ENCODE measurements at places on chromosomes 13 and 19. TPM values are rescaled to one million over a fixed set of nuclear protein-coding genes. Genes with fewer than 3 reads are reported as not detected.
A peak's percentile ranks its signal among the peaks of the same experiment; 100 is the strongest.

Gene OR10H1
- not detected for total RNA-seq

Gene ZNF471
- 1.5 TPM for total RNA-seq

Gene PSG1
- not detected for total RNA-seq

Gene COL4A1
- total RNA-seq, result not detected

Gene IL17D
- 0.78 TPM for total RNA-seq

Gene ZNF729
- total RNA-seq, result not detected

GRCh38 chr19:574658-575526, 2.5 kb downstream of the BSG start:
- DNase-seq, result no peak

DNA sequence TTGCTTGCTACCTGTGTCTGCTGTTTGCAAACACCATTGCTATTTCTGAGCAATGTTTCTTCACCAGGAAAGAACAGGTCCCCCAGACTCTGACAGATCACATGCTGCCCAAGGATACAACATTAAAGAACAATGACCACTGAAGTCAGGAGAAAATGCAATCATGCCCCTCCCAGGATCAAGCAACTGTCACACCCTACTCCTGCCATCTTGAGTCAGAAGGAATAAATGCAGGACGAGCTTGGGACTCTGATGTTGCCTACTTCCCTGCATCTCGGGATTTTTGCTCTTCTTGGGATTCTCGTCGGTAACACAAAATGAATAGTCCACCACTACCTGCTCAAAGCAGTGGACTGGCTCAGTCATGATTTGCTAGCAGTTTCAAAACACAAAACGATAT, 490.6 kb downstream of the COG6 start:
- no peak for DNase-seq

GRCh38 chr13:71625694-71626093, 241.3 kb downstream of the DACH1 start:
- DNase-seq, result no peak

- DNase-seq, result peak; percentile 35
Observed at GRCh38 chr13:112893570-112894422, 75.2 kb upstream of the MCF2L start.

DNA sequence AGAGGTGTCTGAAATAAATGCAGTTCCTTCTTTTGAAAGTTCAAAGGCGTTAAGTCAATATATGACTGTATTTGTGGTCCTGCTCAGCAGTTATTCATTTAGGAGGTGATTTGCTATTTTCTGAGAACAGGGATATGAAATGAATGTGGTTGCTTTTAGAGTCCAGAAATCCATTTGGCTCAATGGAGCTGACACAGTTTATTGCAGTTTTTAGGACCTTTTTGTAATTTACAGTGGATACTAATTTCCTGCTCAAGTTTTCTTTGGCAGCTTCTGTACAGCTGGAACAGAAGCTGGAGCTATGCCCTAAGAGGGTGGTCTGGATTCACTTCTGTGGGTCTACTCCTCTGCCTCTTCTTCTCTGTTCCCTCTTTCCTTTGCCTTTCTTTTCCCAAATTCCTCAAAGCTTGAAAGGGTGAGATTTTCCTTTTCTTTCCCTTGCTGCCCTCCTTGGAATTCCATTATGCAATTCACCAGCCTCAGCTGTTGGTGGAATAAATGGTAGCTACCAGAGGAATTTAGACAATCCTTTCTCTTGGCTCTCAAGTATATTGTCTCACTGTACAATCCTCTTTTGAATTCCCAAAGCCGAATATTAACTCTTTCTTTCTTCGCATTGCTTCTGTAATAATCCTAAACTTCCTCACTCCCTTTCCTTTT, 39.9 kb downstream of the ITGBL1 start:
- DNase-seq, result no peak

- no peak for DNase-seq
Observed at GRCh38 chr19:3684054-3684816, 16.0 kb downstream of the PIP5K1C start.

DNA sequence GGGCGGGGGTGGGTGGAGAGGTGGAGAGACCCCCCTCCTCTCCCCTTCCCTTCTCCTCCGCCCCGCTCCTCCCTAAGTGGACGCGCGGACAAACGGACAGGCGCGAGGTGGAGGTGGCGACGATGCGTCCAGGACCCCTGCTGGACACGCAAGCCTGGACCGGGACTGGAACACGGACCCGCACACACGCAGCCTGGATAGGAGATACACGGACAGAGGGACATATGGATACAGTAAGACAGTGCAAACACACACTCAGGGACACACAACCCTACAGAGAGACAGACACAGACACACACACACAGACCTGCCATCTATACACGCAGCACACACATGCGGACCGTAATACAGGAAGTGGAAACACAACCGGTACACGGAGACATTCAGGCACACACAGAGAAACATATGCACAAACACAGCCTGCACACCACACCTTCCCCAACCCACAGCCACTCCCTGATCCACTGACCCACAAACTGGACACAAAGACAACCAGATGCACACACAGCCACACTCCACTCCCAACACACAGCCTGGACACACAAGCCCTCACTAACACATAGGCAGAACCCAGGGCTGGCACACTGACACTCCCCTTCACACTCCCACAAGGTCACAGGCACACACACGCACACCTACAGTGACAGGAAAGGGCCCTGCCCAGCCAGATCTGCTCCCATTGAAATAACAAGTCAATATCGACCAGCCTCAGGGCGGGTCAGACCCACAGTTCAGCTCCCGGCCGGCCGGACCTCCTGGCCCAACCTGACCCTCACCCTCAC, 696 bp upstream of the ERFL start:
- no peak for DNase-seq

DNA sequence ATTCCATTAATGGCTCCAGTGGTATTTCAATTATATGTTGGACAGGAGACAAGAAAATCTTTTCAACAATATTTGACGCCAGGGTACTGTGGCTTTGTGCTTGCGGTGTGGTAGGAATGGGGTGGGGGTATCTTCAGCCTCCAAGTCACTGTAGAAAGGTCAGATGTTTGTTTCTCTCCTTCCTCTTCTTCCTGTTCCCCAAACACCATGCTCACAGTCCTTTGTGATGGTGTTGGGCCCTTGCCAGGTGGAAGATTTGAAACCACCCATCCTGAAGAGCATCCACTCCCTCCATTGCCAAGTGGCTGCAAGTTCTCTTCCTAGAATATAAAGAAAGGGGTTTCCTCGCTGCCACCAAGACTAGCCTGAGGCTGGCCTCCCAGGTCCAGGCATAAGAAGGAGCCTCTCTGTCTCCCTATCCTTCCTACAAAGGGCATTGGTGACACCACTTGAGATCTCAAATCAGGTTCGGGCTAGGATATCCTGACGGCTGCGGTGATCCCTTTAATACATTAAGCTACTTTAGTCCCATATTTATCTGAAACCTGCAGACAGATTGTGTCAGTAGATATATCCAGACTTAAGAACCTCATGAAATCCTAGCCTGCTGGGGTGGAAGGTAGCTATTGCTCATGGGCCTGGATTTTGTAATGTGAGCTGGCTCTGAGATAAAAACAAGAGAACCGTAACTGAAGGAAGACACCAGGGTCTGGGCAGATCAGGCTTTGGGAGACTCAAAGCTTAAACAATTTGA, 64.3 kb upstream of the SIAH3 start:
- no peak for DNase-seq

GRCh38 chr19:18507727-18508440, 14.0 kb downstream of the ELL start:
- DNase-seq, result no peak

- DNase-seq, result no peak
Observed at GRCh38 chr13:52780092-52780491, 40.5 kb upstream of the CNMD start.

DNA sequence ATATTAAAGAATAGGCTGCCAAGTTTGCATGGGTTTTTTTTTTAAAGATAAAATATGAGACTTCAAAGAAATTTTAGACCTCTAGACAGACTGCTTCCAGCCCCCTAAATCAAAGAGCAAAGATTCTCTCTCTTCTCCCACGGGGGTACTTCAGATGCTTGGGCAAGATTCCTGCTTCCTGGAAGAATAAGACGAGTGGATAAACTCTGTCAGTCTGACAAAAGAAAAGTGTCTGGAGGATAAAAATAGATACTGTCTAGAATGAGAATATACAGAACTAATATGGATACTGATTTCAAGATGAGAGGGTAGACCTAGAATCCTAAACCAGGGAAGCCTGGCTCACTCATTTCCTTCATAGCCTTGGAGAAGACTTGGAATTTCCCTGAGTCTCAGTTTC, 435.1 kb downstream of the FOXO1 start:
- DNase-seq, result no peak

- DNase-seq, result no peak
Observed at GRCh38 chr19:42452590-42452989, 9.8 kb upstream of the CXCL17 start.

- DNase-seq, result peak; percentile 55
Observed at GRCh38 chr19:19053508-19054314, 10.1 kb upstream of the SLC25A42 start.

- no peak for DNase-seq
Observed at GRCh38 chr13:93477238-93477637, 250.6 kb downstream of the GPC6 start.

- no peak for DNase-seq
Observed at GRCh38 chr13:22018836-22019210, 347.9 kb downstream of the FGF9 start.

Data from activated naive CD8-positive, alpha-beta T cell treated with anti-CD3 and anti-CD28 coated beads for 36 hours (primary cell).